ENCODE measurements at places on chromosomes 5 and 9.

DNA sequence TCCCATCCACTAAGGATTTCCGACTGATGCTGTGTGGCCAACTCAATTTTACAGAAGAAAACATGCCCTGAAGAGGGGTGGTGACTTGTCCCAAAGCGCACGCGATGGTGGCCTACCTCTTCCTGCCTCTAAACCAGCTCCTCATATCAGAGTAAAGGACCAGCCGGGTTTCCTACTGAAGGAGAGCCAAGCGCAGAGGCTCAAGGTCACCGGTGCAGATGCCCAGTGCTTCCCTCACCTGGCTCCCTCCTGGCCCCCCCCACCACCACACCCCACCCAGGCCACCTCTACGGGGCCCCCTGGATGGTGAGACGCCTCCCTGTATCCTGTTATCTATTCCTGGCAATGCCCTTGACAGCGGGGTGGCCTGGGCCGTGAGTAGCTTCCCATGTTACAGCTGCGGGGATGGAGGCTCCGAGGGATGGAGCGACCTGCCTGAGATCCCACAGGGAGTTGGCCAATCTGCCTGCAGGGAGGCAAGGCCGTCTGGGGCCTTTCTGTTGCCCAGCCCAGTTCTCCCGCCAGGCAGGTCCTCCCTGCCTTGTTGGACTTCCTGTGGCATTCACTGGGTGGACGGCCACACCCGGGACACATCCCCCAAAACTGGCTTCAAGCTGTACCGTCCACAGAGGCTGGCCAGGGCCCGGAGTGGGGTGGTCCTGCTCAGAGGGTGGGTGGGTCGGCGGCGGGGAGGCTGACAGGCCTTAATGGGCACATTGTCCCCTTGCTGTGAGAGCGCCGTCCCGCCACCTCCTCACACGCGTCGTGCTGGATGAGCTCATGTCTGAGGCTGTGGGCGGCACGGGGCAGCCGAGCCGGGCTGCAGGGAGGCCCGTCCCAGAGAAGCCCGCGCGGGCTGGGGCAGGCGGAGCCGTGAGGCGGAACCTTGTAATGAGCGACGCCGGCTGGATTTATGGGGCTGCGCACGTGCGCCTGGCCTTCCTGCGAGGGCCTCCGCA, 72.5 kb downstream of the MACROH2A1 start:
- DNase-seq: no peak

DNA sequence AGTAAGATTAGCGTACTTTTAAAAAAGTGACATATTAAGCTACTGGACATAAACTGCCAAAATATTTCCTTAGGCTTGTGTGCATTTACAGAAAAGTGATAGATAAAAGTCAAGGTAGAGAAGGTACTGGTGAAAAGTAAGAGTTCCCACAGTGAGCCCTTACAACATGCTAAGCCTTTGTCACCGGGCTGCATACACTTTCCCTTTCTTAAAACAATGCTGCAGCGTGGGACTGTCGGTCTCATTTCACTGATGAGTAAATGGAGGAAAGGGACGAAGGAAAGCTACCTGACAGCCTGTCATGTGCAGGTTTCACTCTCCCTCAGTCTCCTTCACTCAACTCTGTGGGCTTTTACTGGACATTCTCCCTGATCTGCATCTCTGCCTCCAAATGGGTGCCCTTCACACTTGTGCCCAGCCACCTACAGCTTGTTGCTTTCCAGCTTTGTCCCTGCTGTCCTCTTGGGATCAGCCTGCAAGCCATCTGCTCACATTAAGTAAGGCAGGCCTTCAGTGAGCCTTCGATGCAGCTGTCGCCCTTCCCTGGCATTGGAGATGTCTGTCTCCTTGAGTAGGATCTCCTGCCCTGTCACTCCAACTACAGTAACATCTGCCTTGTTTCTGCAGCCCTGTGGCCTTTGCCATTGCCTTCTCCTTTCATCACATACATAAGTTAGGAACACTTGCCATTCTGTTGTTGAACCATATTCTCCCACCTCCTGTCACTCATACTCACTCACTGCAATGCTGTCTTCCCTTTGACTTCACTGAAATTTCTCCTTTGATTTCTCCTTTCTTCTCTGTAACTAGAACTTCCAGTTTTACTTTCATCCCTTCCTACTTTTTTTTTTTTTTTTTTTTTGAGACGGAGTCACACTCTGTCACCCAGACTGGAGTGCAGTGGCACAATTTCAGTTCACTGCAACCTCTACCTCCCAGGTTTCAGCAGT, 9.3 kb upstream of the ROPN1L start:
- DNase-seq: no peak

DNA sequence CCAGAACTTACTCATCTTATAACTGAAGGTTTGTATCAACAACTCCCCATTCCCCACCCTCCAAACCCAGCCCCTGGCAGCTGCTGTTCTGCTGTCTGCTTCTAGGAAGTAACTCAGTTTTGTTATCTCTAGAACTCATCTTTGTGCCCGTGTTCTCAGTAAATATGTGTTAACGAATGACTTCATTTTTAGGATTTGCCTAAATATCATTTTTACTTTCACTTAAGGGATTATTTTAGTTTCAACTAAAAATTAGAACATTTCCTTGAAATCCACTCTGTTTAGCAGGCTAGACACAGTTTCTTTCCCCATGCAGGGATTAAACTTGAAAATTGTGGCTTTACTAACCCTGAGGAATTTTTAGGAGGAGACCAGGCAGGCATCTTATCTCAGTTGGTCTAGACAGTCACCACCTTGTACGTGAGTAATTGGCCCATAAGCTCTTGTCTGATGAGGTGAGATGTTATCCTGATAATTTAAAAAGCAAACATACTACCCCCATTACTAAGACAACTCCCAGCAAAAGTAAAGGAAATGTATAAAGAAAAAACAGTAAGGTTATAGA, 68.2 kb upstream of the TNFAIP8 start:
- DNase-seq: no peak

- DNase-seq: no peak
Measured at GRCh38 chr5:18999478-18999877, 988.5 kb downstream of the CDH18 start.

DNA sequence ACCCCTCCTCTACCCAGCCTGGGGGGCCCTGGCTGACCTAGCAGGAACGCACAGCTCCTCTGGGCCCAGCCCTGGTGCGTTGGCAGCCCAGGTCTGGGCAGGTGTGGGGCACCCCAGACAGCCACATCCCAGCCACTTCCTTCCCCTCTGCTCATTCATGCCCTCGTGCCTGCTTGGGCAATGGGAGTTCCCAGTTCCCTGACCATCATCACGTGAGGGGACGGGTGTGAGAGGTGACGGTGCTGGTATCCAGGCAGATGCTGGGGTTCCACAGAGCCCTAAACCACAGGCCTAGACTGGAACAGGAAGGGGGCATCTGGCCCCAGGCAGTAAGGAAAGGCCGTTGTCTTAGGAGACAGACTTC, 8.4 kb downstream of the RALGDS start:
- no peak for DNase-seq

DNA sequence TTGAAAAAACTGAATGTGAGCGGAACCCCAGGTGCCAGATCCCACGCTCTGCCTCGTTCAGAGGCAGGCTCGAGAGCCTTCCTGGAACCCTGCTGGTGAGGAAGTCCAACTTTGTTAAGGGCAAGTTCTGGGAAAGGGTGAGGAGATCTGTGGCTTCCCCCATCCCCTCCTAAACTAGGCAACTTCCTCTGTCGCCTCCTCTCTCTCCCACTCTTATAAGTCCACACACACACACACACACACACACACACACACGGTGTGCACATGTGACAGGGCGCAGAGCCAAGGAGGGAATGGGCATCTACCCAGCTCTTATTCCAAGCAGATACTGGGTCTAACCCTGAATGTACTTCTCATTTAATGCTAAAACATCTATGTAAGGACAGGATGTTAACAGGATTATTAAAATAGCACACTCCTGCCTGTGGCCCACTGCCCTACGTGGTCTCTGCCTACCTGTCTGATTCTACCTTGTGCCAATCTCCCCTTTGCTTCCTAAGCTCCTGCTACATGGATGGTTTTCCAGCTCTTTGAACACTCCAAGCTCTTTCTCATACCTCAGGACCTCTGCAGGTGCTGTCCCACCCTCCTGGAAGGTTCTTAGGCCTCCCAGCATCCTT, 72.4 kb upstream of the FBXW11 start:
- no peak for DNase-seq

DNA sequence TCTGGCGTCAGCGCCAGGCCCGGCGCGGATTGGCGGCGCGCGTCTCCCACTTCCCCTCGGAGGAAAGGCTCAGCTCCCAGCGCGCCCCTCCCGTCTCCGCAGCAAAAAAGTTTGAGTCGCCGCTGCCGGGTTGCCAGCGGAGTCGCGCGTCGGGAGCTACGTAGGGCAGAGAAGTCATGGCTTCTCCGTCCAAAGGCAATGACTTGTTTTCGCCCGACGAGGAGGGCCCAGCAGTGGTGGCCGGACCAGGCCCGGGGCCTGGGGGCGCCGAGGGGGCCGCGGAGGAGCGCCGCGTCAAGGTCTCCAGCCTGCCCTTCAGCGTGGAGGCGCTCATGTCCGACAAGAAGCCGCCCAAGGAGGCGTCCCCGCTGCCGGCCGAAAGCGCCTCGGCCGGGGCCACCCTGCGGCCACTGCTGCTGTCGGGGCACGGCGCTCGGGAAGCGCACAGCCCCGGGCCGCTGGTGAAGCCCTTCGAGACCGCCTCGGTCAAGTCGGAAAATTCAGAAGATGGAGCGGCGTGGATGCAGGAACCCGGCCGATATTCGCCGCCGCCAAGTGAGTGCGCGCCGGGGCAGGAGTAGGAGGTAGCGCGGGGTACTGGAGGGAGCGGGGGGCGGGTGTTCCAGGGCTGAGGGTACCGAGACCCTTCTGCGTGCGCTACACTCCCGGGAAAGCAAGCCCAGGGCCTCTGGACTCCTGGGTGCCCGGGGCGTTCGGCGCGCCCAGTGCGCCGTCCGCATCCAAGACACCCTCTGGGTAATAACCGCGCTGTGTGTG, at the start of gene MSX2:
TSS of gene MSX2 (plus strand) at position 99 of the 777 bp plus-strand sequence. CDS start at position 177, 78 bp downstream.
- no peak for DNase-seq

DNA sequence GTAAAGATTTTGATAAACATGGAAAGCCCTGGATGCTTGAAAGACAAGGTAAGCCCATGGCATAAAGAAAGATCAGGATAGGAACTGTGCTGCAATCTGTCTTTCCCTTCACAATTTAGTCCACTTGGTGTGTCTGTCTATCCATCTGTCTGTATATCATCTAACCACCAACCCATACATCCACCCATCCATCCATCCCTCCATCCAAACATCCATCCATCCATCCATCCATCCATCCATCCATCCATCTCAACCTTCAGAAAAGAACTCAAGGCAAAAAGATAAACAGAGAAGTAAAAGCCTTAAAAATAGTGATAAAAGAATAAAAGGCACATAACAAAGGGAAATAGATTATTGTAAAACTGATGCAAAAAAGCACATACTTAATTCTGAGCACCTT, 15.1 kb upstream of the TRIO start:
- DNase-seq: no peak

GRCh38 chr5:142506046-142506445, 179.8 kb downstream of the FGF1 start:
- DNase-seq: no peak

GRCh38 chr5:74394528-74394915, 246.0 kb downstream of the ENC1 start:
- no peak for DNase-seq

- DNase-seq: no peak
Measured at GRCh38 chr5:51131266-51131665, 252.0 kb upstream of the ISL1 start.

- no peak for DNase-seq
Measured at GRCh38 chr5:136427426-136427825, 62.1 kb upstream of the TRPC7 start.

GRCh38 chr5:115599502-115599901, 2.8 kb downstream of the TICAM2 start:
- DNase-seq: no peak

DNA sequence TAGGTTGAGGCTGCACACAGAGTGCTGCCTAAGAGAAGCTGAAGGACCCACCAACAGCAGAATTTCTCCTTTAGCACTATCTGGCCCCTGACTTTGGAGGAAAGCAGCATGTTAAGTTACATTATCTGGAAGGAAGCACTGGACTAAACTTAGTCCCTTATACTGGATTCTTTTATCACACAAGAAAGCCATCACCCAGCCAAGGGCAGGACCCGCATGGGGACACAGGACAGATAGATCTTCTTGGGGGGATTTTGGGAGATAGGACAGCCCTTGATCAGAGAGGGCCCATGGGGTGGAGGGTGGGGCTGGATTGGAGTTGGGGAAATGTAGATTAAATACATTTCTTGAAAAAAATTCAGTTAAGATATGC, 14.4 kb downstream of the ANKRD33B start:
- DNase-seq: no peak

DNA sequence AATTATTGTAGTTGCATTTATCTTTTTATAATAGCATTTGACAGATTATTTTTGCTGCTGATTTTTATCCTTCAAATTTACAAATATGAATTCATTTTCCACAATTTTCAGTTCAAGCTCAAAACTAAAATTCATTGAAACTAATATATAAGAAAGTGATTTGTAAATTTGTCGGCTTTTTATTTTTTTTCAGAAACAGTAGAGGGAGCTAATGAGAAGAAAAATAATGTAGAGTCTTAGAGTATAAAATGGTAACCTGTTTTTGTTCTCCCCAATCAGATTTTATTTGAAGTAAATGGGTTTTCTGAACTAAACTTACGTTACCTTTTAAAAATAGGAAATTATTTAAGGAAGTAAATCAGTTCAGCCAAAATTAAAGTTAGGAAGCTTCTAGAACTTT, 19.2 kb downstream of the PRRC1 start:
- DNase-seq: no peak

GRCh38 chr5:112862085-112862484, 998 bp downstream of the SRP19 start:
- no peak for DNase-seq

DNA sequence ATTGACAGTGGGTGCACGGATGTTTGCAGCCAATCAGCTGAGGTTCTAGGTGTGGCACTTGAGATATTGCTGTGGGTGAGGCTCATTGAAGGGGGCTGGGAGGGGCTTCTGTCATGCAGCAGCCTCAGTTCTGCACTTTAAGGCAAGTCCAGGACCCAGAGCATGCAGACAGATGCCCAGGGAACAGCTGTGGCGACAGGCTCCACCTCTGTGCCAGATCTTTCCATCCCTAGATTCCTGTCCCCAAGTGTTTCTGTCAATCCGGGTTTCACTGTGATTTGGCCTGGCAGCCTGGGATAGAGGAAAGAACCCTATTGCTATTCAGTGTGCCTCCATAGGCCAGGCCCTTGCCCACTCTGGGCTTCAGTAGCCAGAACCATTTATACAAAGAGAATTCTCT, 20.8 kb upstream of the CERCAM start:
- no peak for DNase-seq

GRCh38 chr5:170232786-170233185, at the start of gene C5orf58:
C5orf58 (plus strand) TSS chr5:170232985; CDS start chr5:170234977, 1,992 bp downstream.
- DNase-seq: no peak

GRCh38 chr5:133918316-133918715, 50.1 kb downstream of the C5orf15 start:
- DNase-seq: no peak

DNA sequence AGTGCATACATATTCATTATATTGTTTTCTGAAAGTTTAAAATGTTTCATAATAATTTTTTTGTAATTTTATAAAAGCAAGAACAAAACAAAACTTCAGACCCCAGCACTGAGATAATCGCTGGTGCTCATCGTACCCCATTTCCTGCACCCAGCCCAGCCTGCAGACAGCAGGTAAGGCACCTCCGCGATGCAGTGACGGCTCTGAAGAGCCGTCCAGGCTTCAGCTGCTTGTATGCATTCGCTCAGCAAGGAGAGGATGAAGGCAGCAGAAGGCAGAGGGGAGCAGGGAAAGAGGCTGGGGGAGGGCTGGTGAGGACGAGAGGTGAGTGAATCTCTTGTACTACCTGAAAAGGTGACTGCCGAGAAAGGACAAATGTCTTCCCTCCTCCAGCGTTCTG, 153.5 kb downstream of the TTLL11 start:
- no peak for DNase-seq

GRCh38 chr5:96043446-96043845, 81.8 kb upstream of the ELL2 start:
- no peak for DNase-seq

Measured in stimulated activated CD8-positive, alpha-beta memory T cell treated with anti-CD3 and anti-CD28 coated beads, Interleukin-4, amount 100 ng/mL, for 1 hour (primary cell).